Colonic mucosa (tissue), 4 donors: ENCODE measurements at places on chromosomes 4 and X. TPM values are rescaled to one million over a fixed set of nuclear protein-coding genes. Genes with fewer than 3 reads are reported as not detected.

- DNase-seq, result no peak
Observed at GRCh38 chrX:139360356-139360755, 170.2 kb upstream of the F9 start.

GRCh38 chr4:113539408-113539807 lies 222.1 kb downstream of the CAMK2D start:
- DNase-seq, result no peak

DNA sequence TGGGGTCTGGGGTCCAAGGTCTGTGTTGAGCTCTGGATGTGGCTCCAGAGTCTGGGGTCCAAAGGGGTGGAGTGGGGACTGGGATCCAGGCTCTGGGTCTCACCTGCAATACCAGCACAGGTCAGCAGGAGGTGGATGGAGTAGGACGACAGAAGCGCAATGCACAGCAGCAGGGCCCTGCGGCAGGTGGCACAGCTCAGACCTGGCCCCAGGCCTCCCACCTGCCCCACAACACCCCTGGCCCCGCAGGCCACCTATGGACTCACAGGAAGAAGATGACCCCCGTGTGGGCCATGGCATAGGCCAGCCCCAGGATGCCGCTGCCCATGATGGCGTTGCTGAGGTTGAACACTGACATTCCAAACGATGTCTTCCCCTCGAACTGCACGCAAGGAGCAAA lies 3.4 kb downstream of the SLC38A5 start:
- no peak for DNase-seq

ASB9 gene
- 1.8 TPM for total RNA-seq

- no peak for DNase-seq
Observed at GRCh38 chrX:72180539-72180938, 1.0 kb upstream of the PIN4 start.

AFM gene
- 0.27 TPM for total RNA-seq
